Activated CD4-positive, CD25-positive, alpha-beta regulatory T cell (primary cell): ENCODE measurements at places on chromosomes 2 and 18.

- DNase-seq, result no peak
These were observed 18.5 kb upstream of the PSME4 start for GRCh38 chr2:53989210-53989862.

DNA sequence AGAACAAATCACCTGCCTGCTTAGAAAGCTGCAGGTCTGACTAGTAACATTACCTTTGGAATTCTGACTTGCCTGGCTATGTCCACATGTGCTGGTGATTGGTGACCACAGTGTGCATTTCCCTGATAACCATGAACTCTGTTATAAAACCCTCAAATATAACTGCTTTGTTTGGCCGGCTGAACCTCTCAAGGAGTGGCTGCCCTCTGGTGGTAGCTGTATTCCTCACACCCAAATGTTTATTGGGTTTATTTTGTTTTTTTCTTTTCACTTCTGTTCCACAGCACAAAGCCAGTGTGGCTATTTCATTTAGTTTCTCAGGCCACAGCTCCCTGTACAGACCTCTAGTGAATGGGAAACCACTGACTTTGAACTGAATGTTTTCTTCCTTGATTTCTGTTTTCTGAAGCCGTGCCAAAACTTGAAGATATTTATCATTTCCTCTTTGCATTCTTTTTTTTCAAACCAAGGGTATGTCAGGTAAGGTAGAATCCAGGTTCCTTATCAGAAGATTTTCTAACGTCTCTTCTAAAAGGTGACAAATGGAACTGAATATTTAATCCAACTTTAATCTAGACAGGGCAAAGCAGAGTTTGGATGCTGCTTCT lies 549.0 kb upstream of the VRK2 start:
- no peak for DNase-seq

DNA sequence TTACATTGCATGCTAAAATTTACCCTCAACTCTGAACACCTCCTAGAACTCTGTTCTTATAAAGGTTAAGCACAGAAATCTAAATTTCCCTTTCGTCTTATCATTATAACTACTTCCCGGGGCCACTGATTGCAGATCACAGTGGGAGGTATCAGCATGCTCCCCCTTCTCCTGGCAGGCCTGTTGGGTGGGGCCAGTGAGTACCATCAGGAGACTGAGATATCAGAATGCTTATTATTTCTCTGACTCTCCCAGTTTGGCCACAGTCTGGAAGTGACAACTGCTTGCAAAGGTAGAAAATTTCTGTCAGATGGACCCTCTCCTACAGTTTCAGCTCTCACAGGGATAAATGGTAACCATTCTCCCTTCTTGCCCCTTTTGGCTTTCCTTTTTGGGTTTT lies 62.6 kb downstream of the DSEL start:
- DNase-seq, result no peak

DNA sequence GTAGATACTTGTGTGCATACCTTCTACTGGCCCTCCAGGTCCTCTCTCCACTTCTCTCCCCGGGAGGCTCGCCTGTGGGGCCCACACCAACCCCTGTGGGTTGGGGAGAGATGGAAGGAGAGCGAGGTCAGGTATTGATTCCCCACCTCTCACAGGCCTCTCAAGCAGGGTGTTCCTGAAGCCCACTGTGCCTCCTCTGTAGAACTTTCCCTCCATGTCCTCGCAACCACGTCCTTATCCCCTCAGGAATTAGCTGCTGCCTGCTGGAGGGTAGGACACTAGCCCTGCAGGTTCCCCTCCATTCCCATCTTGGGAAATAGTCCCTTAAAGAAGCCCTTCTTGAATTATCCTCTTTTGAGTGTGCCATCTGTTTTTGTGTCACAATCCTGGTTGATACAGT lies 38.9 kb upstream of the KLF11 start:
- DNase-seq, result no peak

GRCh38 chr2:106579750-106580197 lies 92.6 kb downstream of the CD8B2 start:
- DNase-seq, result no peak

DNA sequence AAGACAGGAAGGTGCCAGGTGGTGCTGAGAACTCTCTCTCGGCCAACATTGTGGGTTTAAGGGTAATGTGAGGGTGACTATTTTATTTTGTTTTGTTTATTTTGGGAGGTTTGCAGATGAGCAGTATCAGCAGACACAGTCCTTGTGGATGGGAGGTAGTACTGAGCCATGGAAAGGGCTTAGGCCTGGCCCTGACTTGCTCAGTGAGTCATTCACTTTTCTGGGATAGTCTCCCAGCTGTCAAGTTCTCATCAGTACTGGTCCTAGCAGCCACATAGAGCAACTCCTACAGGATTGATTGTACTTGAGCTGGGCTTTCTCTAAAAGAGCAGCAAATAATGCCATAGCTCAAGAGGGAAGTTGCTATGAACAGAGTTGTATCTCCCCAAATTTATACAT lies 175.2 kb downstream of the LOXHD1 start:
- no peak for DNase-seq

DNA sequence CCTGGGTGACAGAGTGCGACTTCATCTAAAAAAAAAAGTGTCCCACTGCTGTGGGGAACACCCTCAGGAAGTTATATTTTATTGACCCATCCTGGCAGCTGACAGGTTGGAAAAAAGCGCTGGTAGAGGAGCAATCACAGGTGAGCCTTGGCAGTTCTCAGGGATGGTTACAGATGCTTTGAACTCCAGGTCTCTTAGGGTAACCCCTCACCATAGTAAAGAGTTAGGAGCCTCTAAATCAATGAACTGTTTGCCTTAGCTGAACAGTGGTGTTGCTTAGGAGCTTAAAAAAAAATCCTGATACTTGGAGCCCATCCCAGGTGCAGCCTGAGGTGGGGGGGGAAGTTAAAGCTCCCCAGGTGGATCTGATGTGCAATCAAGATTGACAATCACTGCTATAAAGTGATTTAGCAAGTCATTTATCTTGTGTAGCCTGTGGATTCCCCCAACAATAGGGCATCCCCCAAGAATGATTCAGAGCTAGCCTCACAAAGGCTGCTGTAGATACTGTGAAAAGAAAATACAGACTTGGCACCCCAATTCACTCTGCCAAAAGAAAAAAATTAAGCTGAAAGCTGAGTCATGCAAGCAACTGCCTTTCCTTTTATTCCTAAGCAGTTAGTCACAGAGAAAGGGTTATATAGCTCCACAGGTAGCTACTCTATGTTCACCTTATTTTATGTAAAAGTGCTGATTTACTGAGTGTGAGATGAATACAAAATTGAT lies 14.8 kb downstream of the SLC16A14 start:
- DNase-seq, result no peak

DNA sequence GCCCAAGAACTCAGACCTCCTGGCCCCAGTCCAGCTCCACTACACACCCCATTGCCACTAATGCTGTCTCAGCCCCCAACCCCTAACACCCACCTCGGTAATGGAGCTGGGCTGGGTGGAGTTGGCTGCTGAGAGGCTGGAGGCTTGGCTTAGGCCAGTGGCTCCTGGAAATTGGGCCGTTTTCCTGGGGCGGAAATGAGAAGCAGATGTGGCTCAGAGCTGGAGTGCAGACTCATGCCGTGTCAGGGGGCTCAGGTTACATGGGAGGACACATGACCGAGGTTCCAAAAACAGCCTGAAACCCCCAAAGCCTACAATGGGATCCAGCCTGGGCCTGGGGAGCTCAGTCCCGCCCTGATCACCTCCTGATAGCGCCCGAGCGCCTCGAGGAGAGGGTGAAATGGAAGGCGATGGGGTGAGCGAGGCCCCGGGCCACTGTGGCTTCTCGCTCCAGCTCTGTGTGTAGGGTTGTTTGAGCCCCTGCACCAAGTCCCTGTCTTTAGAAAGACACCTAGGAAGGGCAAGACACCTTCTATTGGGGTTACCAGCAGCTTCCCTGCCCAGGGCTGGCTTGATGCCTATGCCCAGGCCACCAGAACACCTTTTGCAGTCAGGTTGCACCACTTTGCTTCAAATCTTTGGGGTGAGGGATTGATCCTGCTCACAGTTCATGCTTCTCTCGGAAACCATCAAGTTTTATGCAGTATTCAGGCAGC lies 175.7 kb upstream of the HAAO start:
- no peak for DNase-seq

GRCh38 chr2:44389895-44390294 lies 28.1 kb downstream of the CAMKMT start:
- DNase-seq, result no peak

GRCh38 chr18:54950221-54950620 lies 9.0 kb downstream of the CCDC68 start:
- DNase-seq, result no peak

GRCh38 chr2:194135463-194135862 lies 1521.6 kb upstream of the SLC39A10 start:
- no peak for DNase-seq

- DNase-seq, result no peak
These were observed 94.5 kb upstream of the KYNU start for GRCh38 chr2:142782942-142783443.

- DNase-seq, result no peak
These were observed 7.4 kb upstream of the STAT4 start for GRCh38 chr2:191158193-191158592.

GRCh38 chr2:148483665-148484064 lies 160.9 kb upstream of the EPC2 start:
- DNase-seq, result no peak

DNA sequence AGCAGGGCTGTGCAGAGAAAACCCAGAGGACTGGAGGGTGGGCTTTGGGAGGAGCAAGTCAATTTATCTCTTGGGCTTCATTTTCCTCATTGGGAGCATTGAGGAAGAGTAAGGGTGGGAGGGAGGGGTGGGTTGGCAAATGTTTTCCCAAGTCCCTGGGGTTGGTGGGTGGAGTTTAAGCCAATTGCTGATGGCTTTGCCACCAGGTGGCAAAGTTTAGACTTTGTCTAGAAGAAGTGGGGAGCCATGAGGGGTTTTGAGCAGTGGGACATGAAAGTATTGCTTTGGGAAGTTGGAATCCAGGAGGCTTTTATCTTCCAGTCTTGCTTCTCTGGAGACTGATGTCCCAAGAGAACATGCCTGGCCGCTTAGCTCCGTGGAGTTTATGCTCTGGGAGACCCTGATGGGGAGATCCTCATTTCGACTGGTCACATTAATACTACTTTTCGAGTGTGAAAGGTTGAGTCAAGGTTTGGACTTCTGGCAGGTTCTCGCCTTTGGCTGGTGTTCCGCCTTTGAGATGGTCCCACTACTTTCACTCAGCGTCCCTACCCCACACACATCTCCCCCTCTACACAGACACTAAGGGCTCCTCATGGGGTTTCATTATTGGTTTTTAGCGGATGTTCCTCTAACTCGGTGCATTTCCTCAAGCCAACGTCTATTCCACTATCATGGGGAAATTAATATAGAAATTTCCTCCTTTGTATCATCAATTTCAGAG lies 126.7 kb downstream of the PRKCE start:
- no peak for DNase-seq

GRCh38 chr2:148781544-148781943 lies 93.5 kb upstream of the KIF5C start:
- DNase-seq, result no peak

- DNase-seq, result no peak
These were observed 52.0 kb downstream of the FBXO36 start for GRCh38 chr2:229974266-229974665.

DNA sequence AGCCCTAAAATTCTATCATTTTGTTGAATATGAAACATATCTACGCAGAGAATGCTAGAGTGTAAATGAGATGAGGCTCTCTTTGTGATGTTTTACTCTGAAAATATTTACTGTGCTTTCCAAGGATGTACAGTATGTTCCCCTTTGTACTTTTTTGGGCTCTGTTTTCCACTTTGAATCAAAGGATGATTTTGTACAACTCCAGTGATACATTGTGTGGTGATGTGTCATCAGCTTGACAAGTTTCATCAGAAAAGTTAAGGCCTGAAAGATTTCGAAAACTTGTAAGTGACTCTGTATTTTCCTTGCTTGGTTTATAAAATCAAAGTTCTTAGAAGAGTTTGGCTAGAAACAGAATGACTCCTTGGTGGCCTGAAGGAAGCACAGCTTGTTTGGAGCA lies 206.3 kb downstream of the LTBP1 start:
- no peak for DNase-seq

- no peak for DNase-seq
These were observed 31.5 kb upstream of the TMBIM1 start for GRCh38 chr2:218323526-218324472.

DNA sequence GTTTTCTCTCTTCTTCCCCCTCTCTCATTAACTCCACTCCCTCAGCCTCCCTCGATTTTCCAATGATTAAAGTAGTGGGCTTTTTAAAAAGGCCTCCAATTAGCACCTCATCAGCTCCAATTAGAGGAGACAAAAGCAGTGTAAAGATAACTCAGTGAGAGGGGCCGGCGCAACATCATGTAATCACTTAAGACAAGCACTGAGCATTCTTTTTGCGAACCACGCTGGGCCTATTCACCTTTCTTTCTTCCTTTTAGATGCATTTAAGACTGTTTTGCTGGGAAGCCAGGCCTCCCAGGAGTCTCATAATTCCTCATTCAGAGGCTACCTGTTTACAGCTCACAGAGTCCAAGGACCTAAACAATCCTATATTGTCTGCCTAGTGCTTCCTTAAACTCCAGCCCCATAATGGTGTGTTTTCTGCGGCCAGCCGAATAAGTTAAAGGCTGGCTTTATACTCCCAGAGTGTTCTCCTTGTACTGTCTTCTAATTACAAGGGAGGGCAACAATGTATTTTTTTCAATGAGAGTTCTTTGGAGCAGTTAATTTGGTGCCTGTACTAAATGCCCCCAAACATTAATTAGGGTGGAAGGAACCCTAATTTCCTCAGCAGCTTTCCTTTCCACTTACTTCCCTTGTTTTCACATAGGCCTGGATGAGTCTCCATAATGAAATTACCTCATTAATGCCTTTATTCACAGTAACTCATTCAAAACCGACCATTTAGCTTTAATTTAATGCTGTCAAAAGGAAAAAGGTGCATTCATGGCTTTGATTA lies 28.0 kb upstream of the LMAN1 start:
- no peak for DNase-seq

DNA sequence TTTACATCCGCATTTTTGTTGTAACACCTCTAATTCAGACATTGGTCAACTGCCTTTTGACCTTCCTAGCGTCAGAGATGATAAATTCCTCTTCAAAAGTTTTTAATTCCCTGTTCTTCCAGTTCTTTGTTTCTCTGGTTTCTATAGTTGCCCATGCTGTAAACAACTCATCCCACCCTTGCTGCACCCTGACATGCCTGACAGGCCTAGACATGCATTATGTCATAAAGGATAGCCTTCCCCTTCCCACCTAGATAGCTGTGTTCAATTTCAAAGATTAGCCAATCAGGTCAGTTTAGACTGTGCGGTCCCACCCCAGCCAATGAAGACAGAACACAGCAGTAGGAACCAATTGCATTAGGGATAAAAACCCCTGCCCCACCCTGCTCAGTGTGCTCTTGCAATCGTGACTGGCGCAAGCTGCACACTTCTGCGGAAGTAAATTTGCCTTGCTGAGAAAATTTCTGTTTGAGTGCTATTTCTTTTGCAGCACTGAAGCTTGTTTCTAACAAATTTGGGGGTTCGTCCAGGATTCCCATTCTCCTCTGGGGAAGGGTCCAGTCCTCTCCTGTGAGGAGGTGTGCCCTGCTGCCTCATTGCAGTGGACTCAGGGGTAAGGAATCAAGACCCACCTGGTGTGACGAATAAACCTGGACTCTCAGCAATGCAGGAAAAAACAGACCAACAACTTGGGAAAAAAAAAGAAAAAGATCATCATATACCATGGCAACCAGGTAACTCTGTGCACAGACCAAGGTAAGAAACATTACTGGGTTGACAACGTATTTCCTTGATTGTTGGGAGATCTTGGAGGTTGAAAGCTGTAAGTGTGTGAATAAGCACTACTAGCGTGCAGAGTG lies 9.1 kb upstream of the SAP130 start:
- DNase-seq, result no peak

GRCh38 chr2:74103763-74104162 lies 43.9 kb downstream of the BOLA3 start:
- DNase-seq, result no peak

- DNase-seq, result no peak
These were observed 23.9 kb downstream of the GAREM1 start for GRCh38 chr18:32446780-32447179.
